Activated CD4-positive, alpha-beta T cell treated with anti-CD3 and anti-CD28 coated beads, Interleukin-2, amount 10 ng/mL, durations not matched to agents 24 days and 14 days (primary cell): ENCODE measurements at places on chromosomes 7 and 10.

DNA sequence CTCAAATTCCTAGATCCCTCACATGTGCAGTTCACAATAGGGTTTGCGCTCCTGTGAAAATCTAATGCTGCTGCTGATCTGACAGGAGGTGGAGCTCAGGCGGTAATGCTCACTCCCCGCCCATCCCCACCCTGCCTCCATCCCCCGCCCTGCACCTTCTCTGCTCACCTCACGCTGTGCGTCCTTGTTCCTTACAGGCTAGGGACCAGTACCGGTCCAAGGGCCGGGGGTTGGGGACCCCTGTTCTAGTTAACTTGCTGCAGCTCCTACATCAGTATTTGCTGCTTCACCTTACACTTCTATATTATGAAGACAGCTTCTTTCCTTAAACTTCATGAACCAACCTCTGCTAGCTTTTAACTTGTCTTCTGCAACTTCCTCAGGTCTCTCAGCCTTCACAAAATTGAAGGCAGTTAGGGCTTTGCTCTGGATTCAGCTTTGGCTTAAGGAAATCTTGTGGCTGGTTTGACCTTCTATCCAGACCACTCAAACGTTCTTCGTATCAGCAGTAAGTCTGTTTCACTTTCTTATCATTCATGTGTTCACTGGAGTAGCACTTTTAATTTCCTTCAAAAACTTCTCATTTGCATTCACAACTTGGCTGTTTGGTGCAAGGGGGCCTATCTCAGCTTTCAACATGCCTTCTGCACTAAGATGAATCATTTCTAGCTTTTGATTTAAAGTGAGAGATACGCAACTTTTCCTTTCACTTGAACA, 1.7 kb upstream of the TNKS2 start:
- H3K4me1 ChIP-seq, result peaks cover 43% of the 10 kb centered on the region
- peak overlapping the region; percentile 98 for H3K27ac ChIP-seq
- peak overlapping the region; percentile 90 for H3K4me3 ChIP-seq
- DNase-seq, result peak; percentile 82
- peaks cover 9% of the 10 kb centered on the region for H3K27me3 ChIP-seq
- peaks cover 21% of the 10 kb centered on the region for H3K36me3 ChIP-seq

- peaks cover 8% of the 10 kb centered on the region for H3K27me3 ChIP-seq
- H3K27ac ChIP-seq, result no peak overlapping the region
- no peak for DNase-seq
- H3K36me3 ChIP-seq, result peaks cover 13% of the 10 kb centered on the region
- no peak overlapping the region for H3K4me3 ChIP-seq
- peaks cover 4% of the 10 kb centered on the region for H3K4me1 ChIP-seq
Measured at GRCh38 chr7:714251-714671, 12.2 kb upstream of the DNAAF5 start.

GRCh38 chr10:114166043-114166442, 8.0 kb downstream of the CCDC186 start:
- H3K36me3 ChIP-seq, result peaks cover 52% of the 10 kb centered on the region
- no peaks in the 10 kb centered on the region for H3K27me3 ChIP-seq
- no peak overlapping the region for H3K4me3 ChIP-seq
- H3K4me1 ChIP-seq, result peaks cover 7% of the 10 kb centered on the region

GRCh38 chr10:121791761-121792160, 136.1 kb downstream of the ATE1 start:
- no peak overlapping the region for H3K27ac ChIP-seq
- DNase-seq, result no peak
- no peak overlapping the region for H3K4me3 ChIP-seq
- no peaks in the 10 kb centered on the region for H3K27me3 ChIP-seq
- no peaks in the 10 kb centered on the region for H3K36me3 ChIP-seq

DNA sequence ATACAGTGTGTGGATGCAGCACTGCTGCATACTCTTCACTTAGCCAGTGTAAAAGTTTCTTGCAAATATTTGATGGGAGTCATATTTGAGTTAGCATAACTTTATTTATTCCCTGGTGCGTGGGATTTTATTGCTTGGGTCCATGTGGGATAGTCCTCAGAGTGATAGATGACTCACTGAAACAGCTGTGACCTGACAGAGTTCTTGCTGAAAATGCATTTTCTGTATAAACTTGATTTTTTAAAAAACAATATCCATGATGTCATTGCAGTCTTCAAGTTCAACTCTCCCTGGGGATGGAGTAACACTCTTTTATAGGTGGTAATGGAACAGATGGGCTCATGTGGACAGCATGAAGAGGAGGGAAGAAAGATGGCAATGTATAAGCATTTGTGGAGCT, 310.0 kb downstream of the PPP1R3A start:
- DNase-seq, result no peak
- no peaks in the 10 kb centered on the region for H3K27me3 ChIP-seq
- H3K4me3 ChIP-seq, result no peak overlapping the region
- H3K4me1 ChIP-seq, result no peaks in the 10 kb centered on the region
- H3K27ac ChIP-seq, result no peak overlapping the region

DNA sequence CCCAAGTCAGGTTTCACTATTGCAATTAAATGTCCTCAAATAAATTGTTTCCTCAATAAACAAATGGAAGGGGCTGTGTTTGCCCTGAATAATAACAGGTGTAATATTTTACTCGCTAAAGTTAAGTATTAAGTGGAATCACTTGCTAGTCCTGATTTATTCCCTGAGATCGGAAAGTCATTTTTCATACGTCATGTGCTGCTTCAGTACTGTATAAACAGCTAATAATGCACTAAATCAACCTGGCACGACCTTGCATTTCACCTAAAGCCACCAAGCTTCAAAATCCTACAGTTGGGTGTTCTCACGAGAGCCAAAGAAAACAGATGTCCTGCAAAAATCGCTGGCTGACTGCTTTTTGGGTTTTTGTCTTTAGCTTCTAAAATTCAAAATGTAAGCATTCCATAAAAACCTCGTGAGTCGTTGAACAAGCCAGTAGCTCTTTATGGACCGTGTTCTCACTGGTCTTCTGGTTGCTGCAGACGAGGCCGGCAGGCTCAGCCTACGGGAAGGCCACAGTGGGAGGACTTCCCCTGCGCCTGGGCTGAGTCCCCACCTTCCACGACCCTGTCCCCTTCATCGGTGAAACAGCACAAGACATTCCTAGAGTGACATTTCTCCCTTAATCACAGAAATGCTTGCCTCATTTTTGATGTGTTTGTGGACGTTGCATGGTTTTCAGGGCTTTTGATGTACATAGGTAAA, 17.9 kb upstream of the MNX1 start:
- no peaks in the 10 kb centered on the region for H3K36me3 ChIP-seq
- H3K4me3 ChIP-seq, result no peak overlapping the region
- no peak for DNase-seq
- H3K27ac ChIP-seq, result no peak overlapping the region
- peaks cover 54% of the 10 kb centered on the region for H3K27me3 ChIP-seq

DNA sequence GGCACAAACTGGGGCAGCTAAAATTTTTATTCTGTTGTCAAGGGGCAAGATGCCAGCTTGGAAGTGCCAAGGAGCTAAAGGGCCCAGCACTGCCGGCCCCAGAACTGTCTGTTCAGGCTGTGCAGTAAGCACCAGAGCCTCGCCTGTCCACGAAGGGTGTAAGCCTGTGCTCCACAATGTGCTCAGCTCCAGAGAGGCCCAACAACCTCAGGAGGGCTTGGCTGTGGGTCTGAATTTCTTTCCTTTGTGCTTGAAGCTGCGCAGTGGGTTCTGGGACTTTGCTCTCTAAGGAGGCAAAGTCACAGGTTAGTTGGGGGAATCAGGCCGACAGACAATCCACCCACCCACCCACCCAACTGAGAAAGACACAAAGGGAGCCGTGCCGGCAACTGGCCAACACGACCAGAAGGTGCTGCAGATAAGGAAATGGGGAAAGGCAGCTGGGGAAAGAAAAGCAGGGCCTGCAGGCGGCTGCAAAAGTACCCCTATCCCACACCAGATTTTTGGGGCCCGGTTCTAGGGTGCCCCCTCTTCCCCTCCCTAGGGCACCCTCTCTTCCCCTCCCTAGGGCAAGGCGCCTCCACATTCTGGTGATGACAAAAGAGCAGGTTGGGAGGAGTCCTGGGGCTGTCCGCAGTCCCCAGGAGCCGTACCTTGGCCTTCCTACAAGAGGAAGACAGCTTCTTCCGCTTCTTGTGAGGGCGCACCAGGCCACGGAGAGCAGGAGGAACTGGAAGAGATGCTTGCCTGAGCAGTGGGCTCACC, 7.7 kb downstream of the DDX56 start:
- no peak overlapping the region for H3K27ac ChIP-seq
- H3K4me1 ChIP-seq, result no peaks in the 10 kb centered on the region
- peaks cover 59% of the 10 kb centered on the region for H3K36me3 ChIP-seq
- no peak for DNase-seq
- no peak overlapping the region for H3K4me3 ChIP-seq

GRCh38 chr10:100696477-100696901, 48.9 kb upstream of the PAX2 start:
- H3K27me3 ChIP-seq, result peaks cover 20% of the 10 kb centered on the region
- H3K4me1 ChIP-seq, result peaks cover 9% of the 10 kb centered on the region
- no peaks in the 10 kb centered on the region for H3K36me3 ChIP-seq
- no peak overlapping the region for H3K4me3 ChIP-seq
- DNase-seq, result no peak

- peaks cover 4% of the 10 kb centered on the region for H3K4me1 ChIP-seq
- H3K27ac ChIP-seq, result peak overlapping the region; percentile 13
- H3K4me3 ChIP-seq, result no peak overlapping the region
- peaks cover 35% of the 10 kb centered on the region for H3K27me3 ChIP-seq
Measured at GRCh38 chr7:50633414-50633710, 68.2 kb upstream of the DDC start.

- peaks cover 4% of the 10 kb centered on the region for H3K4me1 ChIP-seq
- H3K27ac ChIP-seq, result no peak overlapping the region
- H3K36me3 ChIP-seq, result no peaks in the 10 kb centered on the region
- no peak for DNase-seq
- H3K27me3 ChIP-seq, result no peaks in the 10 kb centered on the region
Measured at GRCh38 chr10:34041871-34042270, 707.4 kb upstream of the NRP1 start.

DNA sequence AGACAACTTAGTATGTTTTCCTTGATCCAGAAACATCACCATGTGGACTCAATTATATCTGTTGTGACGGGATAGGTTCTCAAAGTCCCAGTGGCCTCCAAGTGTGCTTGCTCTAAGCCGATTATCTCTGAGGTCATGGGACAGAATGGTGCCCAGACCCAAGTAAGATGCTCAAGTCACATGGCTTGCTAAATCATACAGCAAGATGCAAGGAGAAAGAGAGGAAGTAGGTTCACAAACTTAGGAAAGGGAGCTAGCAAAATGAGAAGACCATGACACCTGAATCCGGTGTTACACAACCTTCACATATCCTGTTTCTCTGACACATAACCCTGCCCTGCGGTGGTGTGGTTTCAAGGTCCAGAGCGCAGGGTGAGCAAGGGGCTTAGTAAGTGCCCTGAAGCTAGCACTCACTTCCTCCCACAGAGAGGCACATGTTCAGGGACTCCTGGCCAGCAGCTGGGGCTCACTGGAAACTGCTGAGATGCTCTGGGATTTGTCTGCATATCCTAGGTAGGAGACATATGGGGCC, 590.9 kb upstream of the ANKRD30A start:
- no peak for DNase-seq
- H3K4me1 ChIP-seq, result no peaks in the 10 kb centered on the region
- no peak overlapping the region for H3K4me3 ChIP-seq
- no peak overlapping the region for H3K27ac ChIP-seq

GRCh38 chr10:1195828-1196227, 139.6 kb downstream of the WDR37 start:
- no peak overlapping the region for H3K27ac ChIP-seq
- peaks cover 8% of the 10 kb centered on the region for H3K4me1 ChIP-seq
- no peaks in the 10 kb centered on the region for H3K36me3 ChIP-seq
- peaks cover 23% of the 10 kb centered on the region for H3K27me3 ChIP-seq
- DNase-seq, result no peak
- no peak overlapping the region for H3K4me3 ChIP-seq

DNA sequence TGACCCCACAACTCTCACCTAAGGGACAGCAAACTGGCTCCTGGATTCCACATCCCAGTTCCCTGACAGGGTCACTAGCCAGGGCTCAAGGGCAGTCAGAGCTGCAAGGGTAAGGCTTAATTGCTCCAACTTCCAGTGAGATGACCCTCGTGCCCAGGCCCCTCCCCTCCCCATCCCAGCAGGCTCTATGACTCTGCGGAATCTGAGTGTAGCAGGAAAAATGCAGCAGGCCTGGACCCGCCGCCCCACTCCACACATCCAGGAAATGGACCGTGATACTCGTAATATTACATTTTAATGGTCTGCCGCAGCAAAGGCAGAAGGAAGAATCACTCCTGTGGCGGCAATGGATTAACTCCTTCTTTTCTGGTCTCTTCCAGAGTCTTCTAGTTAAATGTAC, 91.7 kb upstream of the CHST15 start:
- peaks cover 15% of the 10 kb centered on the region for H3K27me3 ChIP-seq
- no peaks in the 10 kb centered on the region for H3K36me3 ChIP-seq
- DNase-seq, result no peak

DNA sequence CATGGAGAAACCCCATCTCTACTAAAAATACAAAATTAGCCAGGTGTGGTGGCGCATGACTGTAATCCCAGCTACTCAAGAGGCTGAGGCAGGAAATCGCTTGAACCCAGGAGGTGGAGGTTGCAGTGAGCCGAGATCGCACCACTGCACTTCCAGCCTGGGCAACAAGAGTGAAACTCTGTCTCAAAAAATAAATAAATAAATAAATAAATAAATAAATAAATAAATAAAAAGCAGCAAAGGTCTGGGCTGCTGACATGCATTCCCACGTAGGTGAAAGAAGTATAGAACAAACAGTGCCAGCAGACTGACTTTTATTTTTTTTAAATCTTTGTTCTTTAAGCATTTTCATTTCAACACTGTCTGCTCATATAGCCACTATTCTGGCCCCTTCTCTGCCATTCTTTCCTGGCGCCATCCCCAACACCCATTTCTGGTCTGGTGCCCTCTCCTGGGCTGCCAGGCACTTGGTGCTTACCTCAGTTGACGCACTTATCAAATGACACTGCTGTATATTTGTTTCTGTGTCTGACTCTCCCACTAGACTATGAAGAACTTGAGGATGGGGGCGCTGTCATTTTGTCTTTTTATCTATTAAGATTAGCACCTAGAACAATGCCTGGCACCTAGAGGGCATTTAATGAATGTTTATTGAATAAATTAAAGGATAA, 15.6 kb downstream of the FAM107B start:
- H3K4me3 ChIP-seq, result no peak overlapping the region
- no peaks in the 10 kb centered on the region for H3K36me3 ChIP-seq
- H3K27ac ChIP-seq, result no peak overlapping the region

DNA sequence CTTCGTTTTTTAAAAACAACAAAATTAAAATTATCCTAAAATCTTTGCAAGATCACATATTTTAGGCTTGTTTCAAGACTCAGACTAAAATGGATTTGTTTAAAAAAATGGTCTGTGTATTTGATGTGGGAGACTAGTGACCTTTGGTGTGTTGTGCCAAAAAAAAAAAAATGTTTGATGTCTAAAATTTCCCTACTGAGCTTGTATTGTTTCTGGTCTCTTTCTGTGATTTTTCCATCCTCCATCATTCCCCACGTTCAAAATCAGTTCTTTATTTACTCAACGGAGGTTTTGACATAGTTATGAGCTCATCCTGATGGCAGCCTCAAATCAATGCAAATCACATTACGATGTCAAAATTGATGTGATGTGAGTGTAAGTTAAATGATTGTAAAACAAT, 326.2 kb downstream of the RNLS start:
- H3K4me1 ChIP-seq, result peaks cover 15% of the 10 kb centered on the region
- H3K27me3 ChIP-seq, result peaks cover 7% of the 10 kb centered on the region
- H3K27ac ChIP-seq, result no peak overlapping the region
